Fibroblast of mammary gland (primary cell): ENCODE measurements at places on chromosomes 16 and 17.

- peak; percentile 23 for DNase-seq
These were observed 757 bp downstream of the ORMDL3 start for GRCh38 chr17:39926588-39927100.

DNA sequence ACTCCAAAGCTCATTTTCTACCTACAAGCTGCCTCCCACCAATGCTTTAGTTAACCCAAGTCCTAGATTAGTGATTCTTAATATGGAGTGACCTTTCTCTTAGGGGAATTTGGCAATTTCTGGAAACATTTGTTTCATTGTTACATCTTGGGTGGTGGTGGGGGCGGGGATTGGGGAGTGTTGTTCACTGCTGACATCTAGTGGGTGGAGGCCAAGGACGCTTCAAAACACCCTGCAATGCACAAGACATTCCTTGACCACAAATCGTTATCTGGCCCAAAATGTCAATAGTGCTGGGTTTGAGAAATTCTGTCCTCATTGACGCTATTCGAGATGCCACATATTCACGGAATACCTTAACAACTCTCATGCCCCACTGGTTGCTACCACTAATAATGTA is 282.9 kb downstream of the RBFOX1 start:
- DNase-seq, result no peak

GRCh38 chr17:77874303-77875050 is 84.0 kb upstream of the TNRC6C start:
- DNase-seq, result no peak

DNA sequence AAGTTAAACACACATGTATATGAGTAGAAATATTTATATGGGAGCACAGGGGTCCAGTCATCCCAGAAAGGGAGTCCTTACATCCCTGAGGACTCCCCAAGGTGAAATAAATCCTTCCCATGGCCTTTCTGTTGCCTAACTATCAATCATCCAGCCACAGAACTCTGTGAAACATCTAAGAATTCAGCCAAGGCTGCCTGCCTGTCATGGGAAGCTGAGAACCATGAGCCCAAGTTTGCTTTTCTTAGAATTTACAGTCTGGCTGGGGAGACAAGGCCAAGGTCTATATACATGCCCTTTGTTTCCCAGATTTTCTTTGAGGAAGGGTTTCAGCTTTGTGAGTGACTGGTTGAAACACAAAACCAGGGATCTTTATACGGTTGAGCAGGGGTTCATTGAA is 15.8 kb downstream of the MYL4 start:
- DNase-seq, result peak; percentile 42

DNA sequence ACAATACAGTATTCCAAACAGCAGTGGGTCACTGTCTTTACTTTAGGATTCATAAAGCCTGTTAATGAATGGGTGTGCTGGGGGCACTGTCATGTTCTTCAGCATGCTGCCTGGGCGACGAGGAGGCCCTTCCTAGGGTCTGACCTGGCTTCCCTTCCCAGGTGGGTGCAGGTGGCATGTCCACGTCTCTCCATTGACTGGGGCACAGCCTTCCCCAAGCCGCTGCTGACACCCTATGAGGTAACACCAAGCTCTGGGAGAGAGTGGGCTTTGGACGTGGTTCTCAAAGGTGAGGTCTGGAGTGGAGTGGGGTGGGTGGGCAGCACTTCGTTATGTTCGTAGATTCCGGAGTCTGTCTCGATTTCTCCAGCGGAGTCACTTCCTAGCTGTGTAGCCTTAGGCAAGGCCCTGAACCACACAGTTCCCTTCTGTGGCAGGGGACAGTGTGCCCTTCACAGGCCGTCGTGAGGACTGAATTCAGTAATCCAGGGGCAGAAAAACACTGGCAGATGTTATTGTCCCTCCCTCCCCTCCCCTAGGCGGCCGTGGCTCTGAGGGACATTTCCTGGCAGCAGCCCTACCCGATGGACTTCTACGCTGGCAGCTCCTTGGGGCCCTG is 771 bp upstream of the OVCA2 start:
- DNase-seq, result no peak

DNA sequence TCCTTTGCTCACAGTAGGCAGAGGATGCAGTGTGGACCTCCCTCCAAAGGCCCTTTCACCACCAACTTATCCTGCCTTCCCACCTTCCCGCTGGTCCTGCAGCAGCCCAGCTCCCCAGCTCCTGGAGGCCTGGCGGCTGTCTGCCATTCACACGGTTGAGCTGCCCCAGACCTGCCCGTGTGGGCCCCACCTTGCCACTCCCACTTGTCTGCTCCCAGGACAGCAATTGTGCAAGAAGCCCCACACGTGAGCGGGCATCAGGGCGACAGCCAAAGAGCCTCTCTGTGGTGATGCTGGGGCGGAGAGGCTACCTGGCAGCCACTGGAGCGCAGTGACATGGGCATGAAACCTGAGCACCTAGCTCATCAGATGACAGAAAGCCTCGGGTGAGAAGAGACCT is 248.6 kb upstream of the MAF start:
- no peak for DNase-seq

DNA sequence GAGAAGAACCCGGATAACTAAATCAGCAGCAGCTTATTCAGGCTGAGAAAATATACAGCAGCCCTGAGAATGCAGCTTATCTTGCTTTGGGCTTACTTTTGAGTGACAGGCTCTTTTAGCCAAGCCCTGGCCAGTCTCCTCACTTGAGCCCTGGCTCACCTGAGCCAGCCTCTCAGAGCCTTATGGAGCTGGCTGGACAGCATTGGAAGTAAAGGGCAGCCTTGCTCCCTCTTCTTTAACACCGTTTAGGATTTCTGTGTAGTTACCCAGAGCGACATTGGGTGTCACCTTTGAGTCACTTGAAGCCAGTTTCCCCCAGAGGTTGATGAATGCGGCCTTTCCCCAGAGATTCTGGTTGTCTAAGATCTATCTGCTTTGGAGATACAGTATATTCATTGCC is 7.7 kb upstream of the NPIPB2 start:
- DNase-seq, result peak; percentile 63

DNA sequence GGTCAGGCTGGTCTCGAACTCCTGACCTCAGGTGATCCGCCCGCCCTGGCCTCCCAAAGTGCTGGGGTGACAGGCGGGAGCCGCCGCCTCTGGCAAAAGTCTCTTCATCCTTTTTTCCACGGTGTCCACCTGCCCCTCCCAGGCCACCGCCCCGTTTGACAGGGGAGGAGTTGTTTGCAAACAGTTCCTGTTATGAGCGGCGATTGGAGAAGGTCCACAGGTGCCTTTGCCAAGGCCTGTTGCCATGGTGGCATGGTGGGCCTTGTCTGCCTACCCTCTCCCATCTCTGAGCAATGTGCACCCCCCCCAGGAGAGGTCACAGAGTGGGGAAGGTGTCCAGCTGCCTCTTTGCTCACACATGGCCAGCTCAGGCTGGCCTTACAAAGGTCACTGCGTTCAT is 16.0 kb upstream of the RAP1GAP2 start:
- no peak for DNase-seq

DNA sequence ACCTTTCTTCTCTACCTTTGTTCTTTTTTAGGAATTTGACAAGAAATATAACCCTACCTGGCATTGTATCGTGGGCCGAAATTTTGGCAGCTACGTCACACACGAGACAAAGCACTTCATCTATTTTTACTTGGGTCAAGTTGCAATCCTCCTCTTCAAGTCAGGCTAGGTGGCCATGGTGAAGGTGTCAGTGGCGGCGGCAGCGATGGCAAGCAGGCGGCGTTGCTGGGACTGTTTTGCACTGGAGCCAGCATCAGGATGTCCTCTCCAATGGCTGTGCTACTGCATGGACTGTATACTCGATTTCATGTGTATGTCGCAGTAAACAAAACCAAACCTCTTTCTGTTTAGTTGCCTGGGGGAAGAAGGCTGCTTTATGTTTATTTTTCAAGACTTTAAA is 5.9 kb downstream of the DYNLL2 start:
- DNase-seq, result no peak

GRCh38 chr17:30378241-30378824 is 394 bp upstream of the CPD start:
- DNase-seq, result no peak

DNA sequence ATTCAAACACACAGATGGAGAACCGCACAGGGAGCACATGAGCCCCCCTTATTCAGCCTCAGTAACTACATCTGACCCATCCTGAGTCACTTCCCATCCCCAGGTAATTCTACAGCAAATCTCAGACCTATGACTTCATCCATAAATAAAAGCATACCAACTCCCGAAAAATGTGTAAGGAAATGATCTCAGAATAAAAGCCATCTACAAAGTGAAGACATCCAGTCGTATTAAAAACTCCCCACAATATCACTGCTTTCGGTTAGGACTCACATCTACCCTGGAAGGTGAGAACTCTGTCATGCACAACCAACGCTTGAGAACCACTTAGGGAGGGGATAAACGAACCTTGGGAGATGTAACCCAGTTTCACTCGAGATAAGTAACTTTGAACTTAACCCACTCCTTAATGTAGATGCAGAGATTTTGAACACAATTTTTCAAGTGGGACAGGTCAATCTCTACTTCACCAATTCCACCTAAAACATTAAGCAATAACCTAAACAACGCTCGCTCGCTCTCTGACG is 1.3 kb downstream of the USP36 start:
- DNase-seq, result peak; percentile 68

- no peak for DNase-seq
These were observed 149.5 kb upstream of the COX10 start for GRCh38 chr17:13919818-13920217.

DNA sequence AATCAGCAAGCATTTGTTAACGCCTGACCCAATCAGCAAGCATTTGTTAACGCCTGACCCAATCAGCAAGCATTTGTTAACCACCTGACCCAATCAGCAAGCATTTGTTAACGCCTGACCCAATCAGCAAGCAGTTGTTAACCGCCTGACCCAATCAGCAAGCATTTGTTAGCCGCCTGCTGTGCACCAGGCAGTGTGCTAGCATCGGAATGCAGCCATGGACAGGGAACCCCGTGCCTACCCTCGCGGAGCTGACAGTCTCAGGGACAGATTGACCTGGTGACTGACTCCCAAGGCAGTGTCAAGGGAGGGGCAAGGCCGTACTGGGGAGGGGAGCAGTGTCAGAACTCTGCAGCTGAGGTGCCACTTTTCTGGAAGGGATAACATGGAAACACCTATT is 66.9 kb downstream of the ABR start:
- no peak for DNase-seq

DNA sequence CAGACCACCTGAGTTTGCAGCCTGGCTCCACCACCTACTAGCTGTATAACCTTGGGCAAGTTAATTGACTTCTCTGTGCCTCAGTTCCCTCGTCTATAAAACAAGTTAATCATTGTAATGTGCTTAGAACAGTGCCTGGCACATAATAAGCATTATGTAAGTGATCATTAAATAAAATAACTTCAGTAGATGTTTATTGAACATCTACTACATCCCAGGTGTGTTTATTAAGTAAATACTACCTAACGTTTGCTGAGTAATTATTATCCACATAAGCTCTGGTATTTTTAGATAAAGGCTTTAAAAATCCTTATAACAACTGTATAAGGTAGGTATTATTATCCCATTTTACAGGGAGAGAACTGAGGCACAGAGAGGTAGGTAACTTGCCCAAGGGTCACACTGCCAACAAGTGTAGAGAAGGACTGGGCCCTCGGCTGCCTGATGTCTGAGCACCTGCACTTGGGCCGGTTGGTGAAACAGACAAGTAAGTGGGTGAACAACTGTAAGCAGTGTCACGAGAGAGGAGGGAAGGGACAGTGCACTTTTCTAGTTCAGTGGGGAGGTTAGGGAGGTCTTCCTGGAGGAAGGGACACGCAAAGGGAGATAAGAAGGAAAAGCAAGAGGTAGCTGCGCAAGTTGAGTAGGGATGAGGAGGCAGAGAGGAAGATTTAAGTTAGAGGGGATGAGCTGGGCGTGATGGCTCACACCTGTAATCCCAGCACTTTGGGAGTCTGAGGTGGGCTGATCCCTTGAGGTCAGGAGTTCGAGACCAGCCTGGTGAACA is 4.6 kb downstream of the TNS4 start:
- DNase-seq, result no peak

DNA sequence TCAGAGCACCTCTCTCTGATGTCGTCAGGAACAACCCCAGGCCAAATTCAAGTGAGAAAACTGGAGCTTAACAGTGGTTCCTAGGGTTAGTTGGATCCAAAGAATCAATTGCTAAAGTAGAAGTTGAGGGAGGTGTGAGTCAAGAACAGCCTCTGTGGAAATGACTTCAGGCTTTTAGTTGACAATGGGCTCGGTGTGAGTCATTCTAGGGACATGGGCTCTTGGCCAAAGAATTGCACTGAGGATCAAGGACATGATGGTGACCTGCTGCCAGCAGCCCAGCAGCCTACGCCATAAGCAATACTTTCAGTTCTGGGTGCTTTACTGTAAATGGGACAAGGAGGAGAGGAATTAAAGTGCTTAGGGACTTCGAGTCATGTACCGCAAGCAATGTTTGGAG is 32.1 kb upstream of the SMURF2 start:
- DNase-seq, result peak; percentile 79

DNA sequence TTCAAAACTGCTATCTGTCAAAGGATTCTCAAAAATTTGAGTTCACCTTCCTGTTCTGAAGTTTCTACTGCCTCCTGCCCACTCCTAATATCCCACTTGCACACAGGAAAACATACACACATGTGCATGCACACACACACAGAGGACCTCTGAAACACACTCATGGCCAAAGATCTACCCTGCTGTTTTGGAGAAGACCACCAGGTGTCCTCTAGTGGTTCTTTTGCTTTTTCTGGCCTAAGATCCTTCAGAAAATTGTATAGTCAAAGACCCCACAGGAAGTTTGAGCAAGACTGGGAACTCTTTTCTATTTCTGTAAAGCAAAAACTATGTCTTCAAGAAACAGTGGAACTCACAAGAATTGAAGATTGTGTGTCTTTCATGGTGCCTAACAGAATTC is 90.2 kb downstream of the CDH8 start:
- no peak for DNase-seq

DNA sequence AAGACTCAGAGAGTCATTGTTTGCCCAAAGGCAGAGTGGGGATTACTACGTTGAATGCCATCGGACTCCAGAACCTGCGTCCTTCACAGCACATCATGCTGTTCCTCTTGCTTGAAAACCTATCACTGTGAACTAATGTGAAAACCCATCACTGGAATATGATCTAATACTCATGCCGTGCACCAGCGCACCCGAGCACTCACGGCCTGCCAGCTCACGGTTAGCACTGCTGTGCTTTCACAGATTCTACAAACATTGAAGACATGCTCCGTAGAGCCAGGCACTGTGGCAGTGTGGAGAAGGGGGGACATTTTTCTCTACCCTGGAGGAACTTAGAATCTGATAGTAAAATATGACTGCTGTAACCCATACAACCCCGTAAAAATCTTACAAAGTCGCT is 350.4 kb downstream of the C16orf95 start:
- no peak for DNase-seq

- no peak for DNase-seq
These were observed 87.0 kb downstream of the CBLN1 start for GRCh38 chr16:49194537-49195236.

GRCh38 chr17:6420173-6420641 is 14.7 kb downstream of the AIPL1 start:
- DNase-seq, result peak; percentile 12

- DNase-seq, result peak; percentile 89
These were observed 12.2 kb downstream of the BANP start for GRCh38 chr16:87963400-87963799.

GRCh38 chr17:27609611-27610303 is 21.2 kb upstream of the LGALS9 start:
- DNase-seq, result peak; percentile 48
